ENCODE measurements at places on chromosomes 5 and 9. TPM values are rescaled to one million over a fixed set of nuclear protein-coding genes. Genes with fewer than 3 reads are reported as not detected.

DNA sequence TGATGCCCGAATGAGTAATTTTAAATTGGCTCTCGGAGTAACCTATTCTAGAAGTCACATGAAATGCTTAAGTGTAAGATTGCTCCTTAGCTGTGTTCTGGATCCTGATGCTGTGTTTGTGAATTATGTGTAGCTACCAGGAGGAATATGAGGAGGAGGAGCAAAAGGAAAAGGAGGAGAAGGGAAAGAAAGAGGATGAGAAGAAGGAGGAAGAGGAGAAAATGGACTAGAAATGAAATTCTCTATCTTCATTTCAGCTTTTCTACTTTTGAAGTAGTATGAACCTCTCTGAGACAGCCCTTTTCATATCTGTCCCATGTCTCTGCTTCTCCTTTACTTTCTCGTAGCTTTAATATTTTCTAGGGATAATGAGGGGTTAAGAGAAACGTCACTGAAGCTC is 119.4 kb upstream of the ACTBL2 start:
- DNase-seq: no peak

DNA sequence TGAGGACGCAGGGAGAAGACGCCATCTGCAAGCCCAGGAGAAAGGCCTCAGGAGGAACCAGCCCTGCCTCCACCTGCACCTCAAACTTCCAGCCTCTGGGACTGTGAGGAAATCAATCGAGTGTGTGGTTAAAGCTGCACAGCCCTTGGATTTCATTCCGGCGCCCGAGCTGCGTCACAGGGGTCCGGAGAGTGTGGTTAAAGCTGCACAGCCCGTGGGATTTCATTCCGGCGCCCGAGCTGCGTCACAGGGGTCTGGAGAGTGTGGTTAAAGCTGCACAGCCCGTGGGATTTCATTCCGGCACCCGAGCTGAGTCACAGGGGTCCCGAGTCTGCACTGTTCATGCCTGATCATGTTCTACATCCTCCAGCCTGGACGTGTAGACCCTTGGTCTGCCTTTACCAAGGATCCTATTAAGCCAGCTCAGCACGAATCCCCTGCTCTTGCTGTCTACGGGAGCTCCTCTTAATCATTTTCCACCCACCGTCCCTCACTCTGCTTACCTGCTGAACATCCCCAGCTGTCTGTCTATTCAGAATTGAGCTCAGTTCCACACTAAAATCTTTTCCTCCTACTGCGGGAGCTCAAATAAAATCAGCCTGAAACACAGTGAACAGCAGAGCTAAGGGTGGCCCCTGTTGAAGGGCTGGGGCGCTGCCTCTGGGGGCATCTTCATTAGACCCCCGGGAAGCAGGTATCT is 73.0 kb upstream of the OLFM1 start:
- DNase-seq: no peak

DNA sequence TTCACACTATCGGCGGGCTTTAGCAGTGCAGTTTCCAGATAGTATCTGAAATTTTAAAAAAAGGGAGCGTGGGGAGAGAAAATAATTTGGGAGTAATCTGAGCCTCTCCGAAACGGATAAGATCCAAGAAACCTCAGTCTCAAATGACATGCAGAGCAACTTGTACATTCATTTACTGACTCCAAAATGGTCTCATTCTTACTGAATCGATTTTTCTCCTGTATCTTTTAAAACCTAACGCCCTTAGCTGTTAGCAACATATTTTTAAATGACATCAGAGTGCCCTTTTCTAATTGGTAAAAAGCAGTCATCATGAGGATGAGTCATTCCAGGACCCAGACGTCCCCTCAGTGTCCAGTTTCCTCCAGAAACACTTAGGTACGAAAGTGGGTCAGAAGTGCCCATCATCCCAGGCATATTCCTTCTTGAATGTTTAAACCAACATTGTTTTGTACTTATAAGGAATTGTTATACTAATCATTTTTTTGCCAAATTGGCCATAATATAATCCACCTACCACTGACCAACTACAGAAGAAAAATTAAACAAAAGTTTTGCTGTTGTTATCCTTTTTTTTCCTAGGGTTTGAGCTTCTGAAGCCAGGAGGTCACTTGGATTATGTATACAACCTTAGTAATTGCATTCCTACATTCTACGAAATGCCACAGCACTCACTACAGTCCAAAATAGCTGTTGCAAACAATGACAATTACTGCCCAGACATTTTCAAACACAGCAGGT is 354.4 kb downstream of the ADAMTS6 start:
- no peak for DNase-seq

DNA sequence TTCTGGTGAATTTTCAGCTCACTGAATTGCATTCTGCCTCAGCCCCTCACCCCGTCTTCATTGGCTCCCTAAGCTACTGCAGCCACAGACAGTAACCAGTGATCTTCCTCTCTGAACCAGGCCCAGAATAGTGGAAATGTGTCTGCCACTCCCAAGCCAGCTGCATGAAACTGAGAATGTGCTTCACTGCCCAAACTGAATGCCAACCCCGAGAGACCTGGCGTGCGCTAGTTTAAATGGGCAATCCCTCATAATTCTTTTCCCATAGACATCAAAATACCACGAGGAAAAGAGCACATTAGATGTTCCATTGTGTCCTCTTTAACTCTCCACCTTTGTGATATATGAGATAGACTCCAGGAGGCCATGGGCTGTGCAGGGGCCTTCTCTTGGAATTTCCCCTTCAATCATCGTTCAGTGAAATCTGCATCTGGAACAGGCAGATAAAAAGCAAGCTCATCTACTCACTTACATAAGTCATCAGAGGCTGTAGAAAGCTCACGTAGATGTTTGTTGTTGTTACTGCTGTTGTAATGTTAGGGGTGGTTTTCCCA is 320.2 kb downstream of the NFIB start:
- no peak for DNase-seq

DNA sequence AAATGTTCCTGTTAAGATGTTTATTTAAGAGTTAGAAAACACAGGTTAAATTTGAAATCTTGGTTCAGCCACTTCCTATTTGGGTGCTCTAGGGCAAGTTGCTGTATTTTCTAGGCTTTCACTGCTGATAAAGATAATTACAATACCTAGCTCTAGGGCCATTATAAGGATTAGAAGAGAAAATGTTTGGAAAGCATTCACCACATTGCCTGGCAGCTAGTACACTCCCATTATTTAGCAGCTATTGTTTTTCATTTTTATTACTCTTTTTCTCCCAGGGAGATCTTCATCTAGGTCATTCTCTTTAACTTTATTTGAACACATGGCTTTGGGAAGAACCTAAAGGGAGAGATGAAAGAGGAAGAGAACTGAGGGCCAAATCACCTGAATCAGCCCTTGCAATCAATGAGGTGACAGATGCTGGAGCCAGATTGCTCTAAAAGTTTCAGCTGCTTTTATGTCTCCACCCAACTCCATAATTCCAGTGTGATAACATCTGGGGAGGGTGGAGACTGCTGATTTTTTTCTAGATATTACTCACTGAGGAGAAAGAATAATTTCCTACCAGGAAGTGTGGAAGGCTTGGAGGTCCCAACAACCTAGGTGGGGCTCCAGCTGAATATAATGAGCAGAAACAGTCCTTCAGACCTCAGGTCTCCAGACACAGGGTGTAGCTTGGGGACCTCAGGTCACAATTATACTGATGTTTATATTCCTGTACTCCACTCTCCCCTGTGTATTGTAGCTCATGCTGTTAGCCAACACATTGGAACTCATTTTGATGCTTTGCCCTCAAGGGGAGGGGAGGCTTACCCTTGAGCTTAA is 640.0 kb downstream of the RAB3C start:
- DNase-seq: peak; percentile 33

DNA sequence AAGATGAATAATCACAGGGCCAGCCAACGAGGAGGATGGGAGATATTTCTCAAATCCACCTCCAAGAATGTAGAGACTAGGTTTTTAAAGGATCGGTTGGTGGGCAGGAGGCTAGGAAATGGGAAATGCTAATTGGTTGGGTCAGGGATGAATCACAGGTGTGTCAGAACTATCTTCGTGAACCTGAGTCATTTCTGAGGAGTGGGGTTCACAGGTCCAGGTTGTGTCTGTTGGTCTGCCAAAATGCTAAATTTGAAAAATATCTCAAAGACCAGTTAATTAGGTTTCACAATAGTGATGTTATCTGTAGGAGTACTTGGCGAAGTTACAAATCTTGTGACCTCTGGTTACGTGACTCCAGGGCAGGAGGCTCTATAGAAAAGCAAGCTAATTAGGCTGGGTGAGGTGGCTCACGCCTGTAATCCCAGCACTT is 2.6 kb upstream of the PLAA start:
- DNase-seq: no peak

The RNF180 gene
- 12.9 TPM for total RNA-seq

DNA sequence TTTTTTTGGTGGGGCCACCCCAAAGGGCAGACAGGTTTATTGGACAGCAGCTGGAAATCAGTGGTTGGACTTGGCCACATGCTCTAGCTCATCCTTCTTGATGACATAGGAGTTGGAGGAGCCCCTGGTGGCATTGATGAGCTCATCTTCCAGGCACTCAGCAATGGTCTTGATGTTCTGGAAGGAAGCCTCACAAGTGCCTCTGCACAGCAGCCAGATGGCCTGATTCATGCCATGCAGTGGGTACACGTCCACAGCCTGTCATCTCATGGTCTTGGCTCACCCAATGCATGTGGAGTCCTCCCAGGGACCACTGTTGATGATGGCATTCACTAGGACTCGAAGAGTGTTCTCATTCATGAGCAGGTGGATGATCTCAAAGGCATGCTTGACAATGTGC is 11.3 kb upstream of the RCL1 start:
- no peak for DNase-seq

The GABRA6 gene
- not detected for total RNA-seq

The SLC25A2 gene
- total RNA-seq: not detected

The PIP5KL1 gene
- total RNA-seq: not detected
